ENCODE measurements at places on chromosomes 2 and 18. TPM values are rescaled to one million over a fixed set of nuclear protein-coding genes. Genes with fewer than 3 reads are reported as not detected.

HRH4 gene
- total RNA-seq: 0.29 TPM

ERBB4 gene
- 53.1 TPM for total RNA-seq

SDC1 gene
- total RNA-seq: 51.8 TPM

LCT gene
- total RNA-seq: not detected

LRRFIP1 gene
- total RNA-seq: 130 TPM

MYO1B gene
- 73.9 TPM for total RNA-seq

FBXO48 gene
- total RNA-seq: 1.1 TPM

VRK2 gene
- total RNA-seq: 28.2 TPM

PCARE gene
- not detected for total RNA-seq

ERLEC1 gene
- total RNA-seq: 114 TPM

DSEL gene
- 34.1 TPM for total RNA-seq

GRP gene
- 4.7 TPM for total RNA-seq

IKZF2 gene
- 8.0 TPM for total RNA-seq

CSRNP3 gene
- 1.4 TPM for total RNA-seq

DNER gene
- 2.6 TPM for total RNA-seq

Data from breast epithelium (tissue), 4 donors.